ENCODE measurements at places on chromosomes 4 and X.

DNA sequence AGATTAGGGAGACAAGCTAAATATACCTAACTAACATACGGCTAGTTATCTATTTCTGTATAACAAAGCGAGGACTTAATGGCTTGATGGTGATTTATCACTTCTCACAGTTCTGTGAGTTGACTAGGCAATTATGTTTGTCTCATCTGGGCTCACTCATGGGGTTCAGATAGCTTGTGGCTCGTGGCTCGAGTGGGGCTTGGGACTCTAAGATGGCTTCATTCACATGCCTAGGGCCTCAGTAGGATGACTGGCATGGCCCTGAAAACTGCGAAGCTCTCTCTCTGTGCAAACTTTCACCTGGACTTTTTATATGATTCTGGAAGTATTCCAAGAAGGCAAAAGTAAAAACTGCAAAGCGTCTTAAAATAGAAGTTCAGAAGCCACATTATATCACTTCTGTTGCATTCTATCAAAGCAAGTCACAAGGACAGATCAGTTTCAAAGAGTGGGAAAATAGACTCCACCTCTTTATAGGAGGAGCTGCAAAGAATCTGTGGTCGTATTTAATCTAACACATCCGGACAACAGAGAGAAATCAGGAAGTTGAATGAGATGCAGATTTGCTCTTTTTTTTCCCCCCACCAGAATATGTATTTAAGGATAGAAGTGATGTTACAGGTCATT is 491.2 kb downstream of the INPP4B start:
- DNase-seq = no peak

DNA sequence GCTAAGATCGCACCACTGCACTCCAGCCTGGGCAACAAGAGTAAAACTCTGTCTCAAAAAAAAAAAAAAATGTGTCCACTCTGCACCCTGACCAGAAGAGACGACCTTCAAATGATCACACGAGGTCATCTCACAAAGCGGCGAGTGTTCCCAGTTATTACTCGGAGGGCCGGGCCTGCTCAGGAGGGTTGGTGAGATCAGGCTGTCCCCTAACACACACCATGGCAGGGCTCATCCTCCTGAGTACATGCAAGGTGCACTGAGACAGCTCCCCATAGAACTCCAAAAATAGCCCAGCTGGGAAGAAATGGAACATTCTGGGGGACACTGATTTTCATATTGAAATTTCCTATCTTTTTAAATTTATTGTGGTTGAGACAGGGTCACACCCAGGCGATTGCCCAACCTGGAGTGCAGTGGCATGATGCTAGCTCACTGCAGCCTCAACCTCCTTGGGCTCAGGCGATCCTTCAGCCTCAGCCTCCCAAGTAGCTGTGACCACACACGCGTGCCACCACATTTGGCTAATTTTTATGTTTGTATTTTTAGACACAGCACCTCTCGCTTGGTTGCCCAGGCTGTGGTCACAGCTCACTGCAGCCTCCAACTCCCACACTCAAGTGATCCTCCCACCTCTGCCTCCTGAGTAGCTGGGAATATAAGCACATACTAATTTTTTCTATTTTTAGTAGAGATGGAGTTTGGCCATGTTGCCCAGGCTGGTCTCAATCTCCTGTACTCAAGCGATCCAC is 51.5 kb downstream of the DHRSX start:
- DNase-seq = no peak

- DNase-seq = no peak
These were observed 9.4 kb downstream of the GPRIN3 start for GRCh38 chr4:89298155-89298554.

DNA sequence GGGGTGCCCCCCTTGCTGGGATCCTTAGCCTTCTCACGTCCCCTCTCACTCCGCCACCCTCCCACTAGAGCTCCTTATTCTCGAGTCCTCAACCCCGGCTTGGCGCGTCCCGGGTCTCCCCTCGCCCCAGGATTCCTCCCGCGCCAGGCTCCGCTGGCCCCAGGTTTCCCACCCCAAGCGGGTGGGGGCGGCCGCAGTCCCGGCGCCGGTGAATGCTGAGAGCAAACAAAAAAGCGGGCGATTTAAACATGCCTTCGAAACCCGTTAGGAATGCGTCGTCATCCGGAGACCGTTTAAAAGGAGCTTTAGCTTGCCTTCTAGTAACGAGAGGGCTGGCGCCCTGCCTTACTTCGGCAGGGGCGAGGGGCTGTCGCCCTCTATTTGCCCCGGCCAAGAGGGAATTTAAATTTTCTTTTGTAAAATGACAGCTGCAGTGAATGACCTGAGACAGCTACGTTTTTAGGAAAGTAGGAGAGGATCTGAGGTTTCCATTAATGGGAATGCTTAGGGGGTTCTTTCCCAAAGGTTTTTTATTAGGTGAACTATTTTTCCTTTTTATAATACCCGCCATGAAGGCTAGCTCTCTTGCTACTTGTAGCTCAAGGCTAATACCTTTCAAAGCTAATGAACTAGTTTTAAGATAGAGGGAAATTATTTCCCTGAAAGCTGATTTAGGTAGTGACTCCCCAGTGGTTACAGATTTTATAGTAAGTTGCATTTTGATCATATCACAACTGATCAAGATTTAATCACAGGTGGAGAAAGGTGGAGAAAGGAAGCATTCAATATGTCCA is 3.1 kb downstream of the JADE1 start:
- peak; percentile 91 for DNase-seq

- no peak for DNase-seq
These were observed 77.0 kb downstream of the FBXW7 start for GRCh38 chr4:152458801-152459302.

- no peak for DNase-seq
These were observed 227.2 kb upstream of the MBNL3 start for GRCh38 chrX:132716006-132716405.

- DNase-seq = no peak
These were observed 1142.2 kb downstream of the C4orf33 start for GRCh38 chr4:130238121-130238520.

DNA sequence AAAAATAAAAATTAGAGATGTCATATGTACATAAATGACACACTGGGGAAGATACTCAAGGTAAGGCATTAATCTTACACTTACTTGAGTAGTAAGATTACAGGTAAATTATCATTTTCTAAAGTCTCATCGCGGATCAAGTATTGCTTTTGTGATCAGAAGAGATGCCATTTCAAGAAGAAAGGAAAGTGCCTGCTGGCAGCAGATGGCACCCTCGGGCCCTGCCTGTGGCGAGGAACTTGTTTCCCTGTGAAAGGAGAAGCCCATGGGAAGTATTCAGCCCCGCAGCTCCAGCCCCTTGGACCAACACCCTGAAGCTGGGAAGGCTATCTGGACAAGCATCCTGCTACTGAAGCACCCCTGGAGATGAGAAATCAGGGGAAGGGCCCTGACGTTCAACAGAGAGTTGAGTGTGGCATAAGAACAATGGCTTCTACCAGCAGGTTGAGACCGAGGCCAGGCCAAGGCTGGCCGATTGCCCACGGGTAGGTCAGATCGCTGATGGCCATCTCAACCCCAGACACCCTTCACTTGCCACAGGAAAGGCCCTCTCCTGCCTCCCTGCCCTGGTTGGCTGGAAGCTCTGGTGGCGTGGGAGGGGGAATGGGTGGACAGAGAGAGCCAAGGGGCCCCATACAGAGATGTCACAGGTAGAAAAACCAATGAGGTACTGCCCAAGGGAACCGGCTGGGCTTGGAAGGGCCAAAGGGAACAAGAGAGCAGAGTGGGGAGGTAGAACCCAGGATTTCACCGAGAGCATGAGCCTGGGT is 18.8 kb upstream of the MXD4 start:
- no peak for DNase-seq

- DNase-seq = no peak
These were observed 36.7 kb downstream of the CHRDL1 start for GRCh38 chrX:110758781-110759422.

GRCh38 chrX:50202539-50202938 is 1.7 kb upstream of the AKAP4 start:
- no peak for DNase-seq

GRCh38 chr4:111281219-111281618 is 658.3 kb upstream of the PITX2 start:
- DNase-seq = no peak

Data from eye (tissue), 1 donor.